Stimulated activated CD4-positive, alpha-beta T cell treated with anti-CD3 and anti-CD28 coated beads, Interleukin-12 subunit alpha, Interleukin-12 subunit beta, amount 100 ng/mL, for 48 hours (primary cell): ENCODE measurements at places on chromosomes 5 and 9.

DNA sequence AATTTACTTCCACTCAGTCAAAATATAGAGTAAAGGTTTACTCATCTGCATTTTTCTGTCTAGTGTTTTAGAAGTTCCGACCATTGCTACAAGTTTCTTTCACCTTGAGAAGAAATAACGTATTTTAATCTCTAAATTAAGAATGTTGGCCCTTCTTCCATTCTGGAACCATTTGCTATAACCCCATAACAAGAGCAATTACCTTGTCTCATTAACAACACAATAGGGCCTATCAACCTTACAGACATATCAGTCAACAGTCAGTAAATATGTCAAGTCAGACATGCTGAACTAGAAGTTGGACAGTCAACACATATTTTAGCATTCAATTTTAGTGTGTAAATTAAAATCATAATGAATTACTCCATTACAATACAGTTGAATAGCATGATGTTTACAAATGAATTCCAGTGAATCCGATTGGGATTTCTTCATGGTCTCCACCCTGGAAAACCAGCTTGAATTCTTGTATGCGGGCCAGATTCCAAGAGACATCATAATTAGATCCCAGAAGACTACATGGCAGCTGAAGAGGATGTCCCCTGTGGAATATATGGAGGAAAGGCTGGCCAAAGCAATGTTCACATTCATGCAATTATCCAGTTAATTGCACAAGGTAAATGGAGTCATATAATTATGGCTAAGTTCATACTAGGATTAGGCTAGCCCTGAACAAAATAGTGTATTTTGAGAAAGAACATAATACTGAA, 196.2 kb upstream of the TARS1 start:
- no peak for DNase-seq

- no peak for DNase-seq
Observed at GRCh38 chr5:66337626-66338226, 193.6 kb downstream of the SREK1 start.

GRCh38 chr5:82106207-82106606, 134.4 kb downstream of the ATG10 start:
- no peak for DNase-seq

DNA sequence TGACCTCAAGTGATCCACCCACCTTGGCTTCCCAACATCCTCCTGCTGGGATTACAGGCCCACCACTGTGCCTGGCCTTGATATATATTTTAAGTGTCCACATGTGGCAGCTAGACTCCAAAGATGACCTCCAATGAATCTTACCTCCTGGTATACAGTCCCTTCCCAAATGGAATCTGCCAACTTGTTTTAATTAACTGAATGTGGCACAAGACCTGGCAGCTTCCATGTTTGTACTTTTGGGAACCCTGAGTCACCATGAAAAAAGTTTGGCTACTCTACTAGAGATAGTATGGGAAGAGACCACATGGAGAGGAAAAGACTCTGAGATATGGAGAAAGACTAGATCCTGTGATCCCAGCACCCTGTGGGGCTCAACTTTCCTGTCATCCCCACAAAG, 42.5 kb downstream of the CCL28 start:
- no peak for DNase-seq

DNA sequence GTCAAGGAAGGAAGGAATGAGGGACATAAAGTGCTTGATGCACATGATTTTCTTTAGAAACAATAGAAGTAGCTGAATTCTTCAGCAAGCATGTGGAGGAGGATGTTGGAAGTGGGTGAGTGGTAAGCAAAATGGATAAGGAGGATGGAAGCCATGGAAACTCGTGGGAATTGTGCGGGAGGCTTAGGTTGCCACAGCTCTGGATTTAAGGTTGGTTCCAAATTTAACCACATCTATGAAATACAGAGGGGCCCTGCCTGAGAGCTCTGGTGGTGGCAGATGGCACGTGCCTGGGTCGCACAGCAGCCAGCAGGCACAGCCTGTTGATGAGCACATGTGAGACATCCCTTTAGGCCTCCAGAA, 284.7 kb downstream of the SMARCA2 start:
- no peak for DNase-seq

DNA sequence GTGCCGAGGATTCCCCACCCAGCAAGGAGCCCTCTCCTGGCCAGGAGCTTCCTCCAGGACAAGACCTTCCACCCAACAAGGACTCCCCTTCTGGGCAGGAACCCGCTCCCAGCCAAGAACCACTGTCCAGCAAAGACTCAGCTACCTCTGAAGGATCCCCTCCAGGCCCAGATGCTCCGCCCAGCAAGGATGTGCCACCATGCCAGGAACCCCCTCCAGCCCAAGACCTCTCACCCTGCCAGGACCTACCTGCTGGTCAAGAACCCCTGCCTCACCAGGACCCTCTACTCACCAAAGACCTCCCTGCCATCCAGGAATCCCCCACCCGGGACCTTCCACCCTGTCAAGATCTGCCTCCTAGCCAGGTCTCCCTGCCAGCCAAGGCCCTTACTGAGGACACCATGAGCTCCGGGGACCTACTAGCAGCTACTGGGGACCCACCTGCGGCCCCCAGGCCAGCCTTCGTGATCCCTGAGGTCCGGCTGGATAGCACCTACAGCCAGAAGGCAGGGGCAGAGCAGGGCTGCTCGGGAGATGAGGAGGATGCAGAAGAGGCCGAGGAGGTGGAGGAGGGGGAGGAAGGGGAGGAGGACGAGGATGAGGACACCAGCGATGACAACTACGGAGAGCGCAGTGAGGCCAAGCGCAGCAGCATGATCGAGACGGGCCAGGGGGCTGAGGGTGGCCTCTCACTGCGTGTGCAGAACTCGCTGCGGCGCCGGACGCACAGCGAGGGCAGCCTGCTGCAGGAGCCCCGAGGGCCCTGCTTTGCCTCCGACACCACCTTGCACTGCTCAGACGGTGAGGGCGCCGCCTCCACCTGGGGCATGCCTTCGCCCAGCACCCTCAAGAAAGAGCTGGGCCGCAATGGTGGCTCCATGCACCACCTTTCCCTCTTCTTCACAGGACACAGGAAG, 120.2 kb downstream of the RGS3 start:
- DNase-seq: no peak

GRCh38 chr9:136927343-136928271, 16.9 kb downstream of the FBXW5 start:
- no peak for DNase-seq

DNA sequence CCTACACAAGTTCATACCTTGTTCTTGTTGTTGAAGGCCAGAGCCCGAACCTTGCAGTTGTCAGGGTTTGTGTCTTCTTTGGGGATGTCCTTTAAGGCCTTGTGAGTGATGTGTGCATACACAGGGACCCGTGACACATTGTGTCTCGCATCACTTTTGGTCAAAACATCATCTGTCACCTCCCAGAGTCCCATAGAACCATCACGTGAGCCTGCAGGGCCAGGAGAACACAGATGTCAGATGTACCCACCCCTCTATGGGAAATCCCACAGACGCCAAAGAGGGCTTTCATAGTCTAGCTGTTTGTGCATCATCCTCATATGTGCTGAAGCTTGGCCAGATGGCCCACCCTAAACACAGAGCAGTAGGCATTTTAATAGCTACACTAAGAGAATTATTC, 28.2 kb downstream of the DCAF12 start:
- DNase-seq: no peak

DNA sequence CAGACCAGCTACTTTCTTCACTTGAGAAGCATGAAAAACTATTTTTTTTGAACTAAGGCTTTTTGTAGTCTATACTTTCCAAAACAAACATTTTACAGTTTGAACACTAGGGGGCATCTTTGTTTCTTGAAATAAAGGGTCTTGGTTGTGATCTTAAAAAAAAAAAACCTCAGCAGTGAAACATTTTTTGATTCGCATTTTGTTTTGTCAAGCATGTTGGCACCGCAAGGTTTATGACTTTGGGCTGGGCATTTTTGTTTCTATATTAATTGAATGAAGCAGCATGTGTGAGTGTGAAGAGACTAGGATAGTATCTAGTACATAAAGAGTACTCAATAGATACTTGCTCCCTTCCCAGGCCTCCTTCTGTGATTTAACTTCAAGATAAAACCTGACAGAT, 31.6 kb upstream of the ACOT12 start:
- no peak for DNase-seq

DNA sequence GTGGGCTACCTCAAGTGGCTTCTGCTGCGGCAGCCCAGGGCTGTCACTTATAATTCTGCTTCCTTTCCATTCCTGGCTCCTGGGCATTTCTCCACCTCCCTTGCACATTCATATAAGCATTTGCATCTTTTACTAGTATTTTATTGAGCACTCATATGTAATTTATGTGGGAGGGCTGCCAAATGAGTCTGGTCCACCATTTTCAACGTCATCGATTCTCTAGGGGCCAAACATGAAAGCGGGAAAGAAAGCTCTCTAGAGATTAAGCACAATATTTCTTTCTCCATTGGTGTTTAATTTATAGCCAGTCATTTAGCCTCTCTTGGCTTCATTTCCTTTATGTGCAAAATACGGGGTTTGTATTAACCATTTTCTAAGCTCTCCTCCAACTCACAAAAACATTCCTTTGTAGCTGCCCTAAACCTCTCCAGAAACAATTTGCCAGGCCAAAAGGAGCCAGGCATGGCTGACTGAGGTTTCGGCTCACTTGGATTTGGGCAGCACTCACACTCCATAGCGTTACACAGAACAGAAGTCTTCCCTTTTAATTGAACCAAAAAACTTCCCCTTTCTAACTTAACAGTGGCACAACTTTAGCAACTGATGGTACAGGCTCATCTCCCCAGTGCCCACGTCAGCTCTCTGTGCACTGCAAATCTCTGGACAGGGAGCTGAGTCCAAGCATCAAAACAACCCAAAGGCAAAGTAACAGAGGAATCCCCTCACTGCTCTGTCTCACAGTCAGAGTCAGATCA, 183.5 kb downstream of the ROR2 start:
- DNase-seq: no peak
